Tibial nerve (tissue), 4 donors: ENCODE measurements at places on chromosomes 16 and 17. TPM values are rescaled to one million over a fixed set of nuclear protein-coding genes. Genes with fewer than 3 reads are reported as not detected.

DNA sequence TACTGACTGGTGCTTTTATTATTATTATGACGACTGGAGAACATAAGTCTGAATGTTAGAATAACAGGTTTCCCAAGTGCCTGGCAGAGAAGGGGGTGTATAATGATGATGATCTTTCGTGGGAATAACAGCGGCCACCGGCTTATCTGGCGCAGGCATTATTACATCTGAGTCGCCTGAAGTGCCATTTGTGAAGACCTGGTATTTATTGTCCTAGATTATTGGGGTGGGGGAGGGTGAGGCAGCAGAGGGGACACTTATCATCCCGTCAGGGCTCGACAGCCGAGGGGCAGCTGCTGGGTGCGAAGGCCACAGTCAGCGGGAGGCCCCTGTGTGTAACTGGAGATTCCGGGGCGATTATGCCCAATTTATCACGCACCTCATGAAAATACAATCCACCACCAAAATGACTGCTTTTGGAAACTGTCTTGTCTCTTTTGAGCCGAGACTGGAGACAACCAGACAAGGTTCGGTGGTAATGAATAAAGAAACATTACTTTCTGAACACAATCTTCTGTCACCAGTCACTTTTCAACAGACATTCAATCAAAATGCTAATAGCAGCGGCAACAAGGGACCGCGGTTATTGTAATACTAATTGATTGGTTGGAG, 199.3 kb downstream of the CCDC182 start:
- DNase-seq = no peak
- H3K4me3 ChIP-seq = no peak overlapping the region
- no peaks in the 10 kb centered on the region for H3K36me3 ChIP-seq
- no peaks in the 10 kb centered on the region for H3K27me3 ChIP-seq
- no peaks in the 10 kb centered on the region for H3K4me1 ChIP-seq

DNA sequence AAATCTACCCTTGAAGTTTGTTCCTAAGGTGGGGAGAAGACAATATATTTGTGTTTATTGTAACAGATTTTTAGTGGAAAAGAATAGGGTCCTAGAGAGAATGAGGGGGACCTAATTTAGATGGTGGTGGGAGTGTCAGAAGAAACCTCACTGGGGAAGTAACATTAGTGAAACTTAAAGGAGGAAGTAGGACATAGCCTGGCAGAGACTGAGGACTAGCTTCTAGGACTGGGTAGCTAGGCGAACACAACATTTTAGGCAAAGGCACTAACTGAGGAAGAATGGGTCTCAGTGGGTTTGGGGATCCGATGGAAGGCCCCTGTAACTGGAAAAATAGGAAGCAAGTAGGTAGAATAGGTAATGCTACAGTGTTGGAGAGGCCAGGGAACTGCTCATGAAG, 4.2 kb upstream of the ARL2BP start:
- H3K27me3 ChIP-seq = no peaks in the 10 kb centered on the region
- H3K27ac ChIP-seq = no peak overlapping the region
- H3K4me1 ChIP-seq = no peaks in the 10 kb centered on the region
- peaks cover 27% of the 10 kb centered on the region for H3K36me3 ChIP-seq
- H3K4me3 ChIP-seq = no peak overlapping the region

Gene CTCF
- 39.6 TPM for total RNA-seq

Gene FBXW10
- total RNA-seq = not detected

DNA sequence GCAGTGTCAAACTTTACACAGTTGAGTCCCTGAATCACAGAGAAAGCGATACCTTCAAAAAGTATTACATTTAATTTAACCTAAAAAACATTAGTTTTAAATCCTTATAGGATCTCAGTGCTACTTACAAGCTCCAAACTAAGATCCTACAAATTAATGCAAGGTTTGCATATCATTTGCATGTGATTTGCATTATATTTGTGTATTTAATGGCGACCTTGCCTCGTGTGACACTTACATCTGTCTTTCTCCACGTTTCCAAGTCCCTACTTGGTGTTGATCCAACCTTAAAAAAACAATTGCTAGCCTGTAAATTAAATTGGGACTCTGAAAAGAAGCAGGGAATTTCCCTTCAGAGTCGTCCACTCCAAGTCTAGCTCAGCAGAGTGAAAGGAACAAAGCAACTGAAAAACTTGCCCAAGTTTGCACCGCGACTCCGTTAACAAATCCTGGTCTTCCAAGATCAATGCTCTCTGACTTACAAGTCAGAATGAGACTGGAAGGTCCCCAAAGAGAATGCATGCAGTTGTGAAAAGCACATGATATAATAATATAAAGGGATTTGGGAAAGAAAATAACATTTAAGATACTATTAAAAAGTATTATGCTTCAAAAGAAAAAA, 739 bp upstream of the FAM117A start:
- DNase-seq = no peak
- H3K36me3 ChIP-seq = no peaks in the 10 kb centered on the region
- H3K4me1 ChIP-seq = peaks cover 13% of the 10 kb centered on the region
- H3K4me3 ChIP-seq = peak overlapping the region; percentile 95
- H3K27ac ChIP-seq = no peak overlapping the region

DNA sequence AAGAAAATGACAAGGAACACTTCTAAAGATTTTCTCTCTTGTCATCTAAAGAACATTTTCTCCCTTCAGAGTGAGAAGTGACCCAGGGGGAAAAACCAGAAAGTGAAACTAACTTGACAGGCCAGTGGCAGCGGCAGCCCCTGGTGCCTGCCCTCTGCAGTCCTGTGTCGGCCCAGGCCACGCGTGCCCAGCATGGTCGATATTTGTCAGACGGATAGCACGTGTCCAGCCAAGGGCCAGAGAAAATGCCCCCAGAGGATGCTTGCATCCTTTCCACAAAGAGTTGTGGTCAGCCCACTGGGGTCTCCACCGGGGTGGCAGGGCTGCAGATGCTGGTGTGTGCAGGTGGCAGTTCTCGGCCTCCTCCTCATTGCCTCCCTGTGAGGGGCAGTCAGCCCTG, 176.6 kb downstream of the RAB11FIP4 start:
- H3K4me3 ChIP-seq = no peak overlapping the region
- no peak overlapping the region for H3K27ac ChIP-seq
- DNase-seq = no peak
- peaks cover 3% of the 10 kb centered on the region for H3K4me1 ChIP-seq
- H3K36me3 ChIP-seq = no peaks in the 10 kb centered on the region

Gene SULT1A4
- total RNA-seq = 14.4 TPM

DNA sequence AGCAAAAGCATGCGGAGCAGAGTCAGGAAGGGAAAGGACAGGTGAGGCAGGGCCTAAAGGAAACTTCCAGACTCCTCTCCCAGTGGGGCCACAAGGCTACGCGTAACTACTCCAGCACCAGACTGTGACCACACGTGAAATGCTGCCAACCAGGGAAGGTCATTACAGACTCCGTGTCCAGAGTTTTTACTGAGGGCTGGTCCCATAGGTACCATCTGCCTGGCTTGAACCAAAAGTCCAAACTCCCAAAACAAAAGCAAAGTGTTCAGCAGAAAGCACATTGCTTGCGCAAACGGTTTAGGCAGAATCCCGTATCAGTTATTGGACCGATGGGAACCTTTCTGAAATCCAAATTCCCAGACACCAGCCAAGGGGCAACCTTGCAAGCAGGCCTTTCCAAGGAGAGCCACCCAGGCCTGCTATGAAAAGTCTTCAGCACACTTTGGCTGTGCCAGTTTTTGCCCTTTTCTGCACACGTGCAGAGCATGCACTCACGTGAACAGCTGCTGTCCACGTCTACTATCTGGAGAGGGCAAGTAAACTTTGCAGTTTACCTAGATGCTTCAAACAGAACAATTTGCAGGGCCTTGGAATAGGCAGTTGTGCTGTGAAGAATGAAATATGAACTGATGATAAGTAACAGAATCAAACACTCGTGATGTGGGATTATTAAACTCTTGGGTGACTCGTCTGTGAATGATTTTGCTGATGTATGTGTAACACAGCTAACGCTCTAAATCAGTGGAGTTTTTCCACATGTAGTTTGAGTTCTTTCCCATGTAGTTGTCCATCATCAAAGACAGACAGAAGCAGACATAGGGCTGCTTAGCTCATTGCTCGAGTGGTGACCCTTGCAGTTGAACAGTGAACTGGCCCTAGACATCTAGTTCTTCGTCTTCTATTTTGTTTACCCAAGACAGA, 58.1 kb upstream of the CRISPLD2 start:
- H3K27me3 ChIP-seq = no peaks in the 10 kb centered on the region
- no peak overlapping the region for H3K27ac ChIP-seq
- H3K4me1 ChIP-seq = no peaks in the 10 kb centered on the region
- DNase-seq = no peak

- no peak overlapping the region for H3K4me3 ChIP-seq
- H3K36me3 ChIP-seq = peaks cover 3% of the 10 kb centered on the region
- H3K27me3 ChIP-seq = no peaks in the 10 kb centered on the region
- H3K4me1 ChIP-seq = no peaks in the 10 kb centered on the region
- H3K27ac ChIP-seq = no peak overlapping the region
- no peak for DNase-seq
Observed at GRCh38 chr16:85419503-85420408, 193.4 kb upstream of the GSE1 start.

DNA sequence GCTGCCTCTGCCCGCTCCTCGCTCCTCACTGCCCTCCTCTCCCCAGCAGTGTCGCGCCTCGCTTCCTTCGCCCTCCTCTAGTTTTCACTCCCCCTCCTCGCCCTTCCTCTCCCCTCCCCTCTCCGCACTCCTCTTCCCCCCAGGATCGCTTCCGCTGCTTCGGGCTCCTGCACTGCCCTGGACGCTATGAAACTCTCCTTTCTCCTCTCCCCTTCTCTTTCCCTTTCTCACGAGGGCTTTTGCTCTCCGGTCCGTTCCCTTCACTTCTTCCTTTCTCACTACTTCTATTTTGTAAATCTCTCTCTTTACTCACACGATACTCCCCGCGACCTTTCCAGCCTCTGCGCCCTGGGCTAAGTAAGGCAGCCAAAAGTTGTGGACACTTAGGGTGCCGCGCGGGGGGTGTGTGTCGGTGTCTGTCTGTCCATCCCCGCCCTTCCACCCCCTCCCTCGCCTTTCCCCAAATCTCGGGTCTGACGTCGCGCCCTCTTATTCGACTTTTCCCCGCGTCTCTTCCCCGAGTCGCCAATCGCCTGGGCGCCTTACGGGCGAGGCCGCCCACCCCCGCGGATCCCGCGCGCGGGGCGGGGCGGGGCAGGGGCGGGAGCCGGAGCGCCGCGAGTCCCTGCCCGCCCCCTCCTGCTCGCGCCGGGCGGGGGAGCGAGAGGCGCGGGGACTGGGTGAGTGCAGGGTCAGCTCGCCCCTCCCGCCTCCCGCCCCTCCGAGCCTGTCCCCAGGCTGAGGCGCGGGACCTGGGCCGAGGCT, at the start of gene IRX3:
Gene IRX3, minus strand, starts transcription at position 422 of the 765 bp plus-strand sequence. CDS start 737 bp downstream, outside the sequence.
- peaks cover 95% of the 10 kb centered on the region for H3K27me3 ChIP-seq
- H3K36me3 ChIP-seq = no peaks in the 10 kb centered on the region
- H3K27ac ChIP-seq = no peak within 1 kb of the TSS
- no peak for DNase-seq
- no peaks in the 10 kb centered on the region for H3K4me1 ChIP-seq
- H3K4me3 ChIP-seq = peak within 1 kb of the TSS; percentile 39

- no peak overlapping the region for H3K27ac ChIP-seq
- no peak for DNase-seq
- no peak overlapping the region for H3K4me3 ChIP-seq
- H3K36me3 ChIP-seq = no peaks in the 10 kb centered on the region
- no peaks in the 10 kb centered on the region for H3K27me3 ChIP-seq
- H3K4me1 ChIP-seq = peaks cover 12% of the 10 kb centered on the region
Observed at GRCh38 chr16:10517868-10518267, 62.5 kb downstream of the EMP2 start.

- DNase-seq = no peak
- no peaks in the 10 kb centered on the region for H3K27me3 ChIP-seq
- peak overlapping the region; percentile 51 for H3K27ac ChIP-seq
- H3K36me3 ChIP-seq = no peaks in the 10 kb centered on the region
- H3K4me1 ChIP-seq = peaks cover 9% of the 10 kb centered on the region
Observed at GRCh38 chr17:1203967-1204291, 24.1 kb upstream of the ABR start.

DNA sequence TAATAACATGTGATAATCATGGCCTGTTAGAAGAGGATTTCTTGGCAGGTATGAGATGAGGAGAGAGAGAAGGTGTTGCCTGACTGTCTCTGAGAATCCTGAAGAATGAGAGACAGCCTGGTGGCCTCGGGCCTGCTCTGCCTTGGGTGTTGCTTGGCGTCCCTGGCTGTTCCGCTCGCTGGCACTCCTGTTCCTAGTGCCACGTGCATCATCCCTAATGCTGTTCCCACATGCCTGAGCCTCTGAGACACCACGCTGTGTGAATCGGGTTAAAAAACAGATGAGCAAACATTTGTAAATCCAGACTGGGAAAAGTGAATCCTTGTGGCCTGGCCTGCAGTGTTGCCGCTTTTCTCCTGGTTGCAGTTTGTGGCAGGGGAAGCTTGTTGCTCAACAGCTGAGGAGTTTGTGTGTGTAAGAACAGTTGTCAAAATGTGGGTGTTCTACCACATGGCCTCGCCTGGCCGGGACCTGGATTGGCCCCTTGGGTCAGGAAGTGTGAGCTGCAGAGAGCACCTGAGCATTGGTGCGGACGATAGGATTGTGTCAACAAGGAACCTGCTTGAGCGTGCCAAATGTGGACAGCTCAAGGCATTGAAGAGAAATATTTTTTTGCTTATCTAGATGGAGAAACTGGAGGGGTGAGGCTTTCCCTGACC, 22.0 kb downstream of the UBN1 start:
- H3K36me3 ChIP-seq = peaks cover 3% of the 10 kb centered on the region
- no peak for DNase-seq
- H3K27ac ChIP-seq = no peak overlapping the region
- no peaks in the 10 kb centered on the region for H3K27me3 ChIP-seq

Gene RPH3AL
- 41.4 TPM for total RNA-seq

DNA sequence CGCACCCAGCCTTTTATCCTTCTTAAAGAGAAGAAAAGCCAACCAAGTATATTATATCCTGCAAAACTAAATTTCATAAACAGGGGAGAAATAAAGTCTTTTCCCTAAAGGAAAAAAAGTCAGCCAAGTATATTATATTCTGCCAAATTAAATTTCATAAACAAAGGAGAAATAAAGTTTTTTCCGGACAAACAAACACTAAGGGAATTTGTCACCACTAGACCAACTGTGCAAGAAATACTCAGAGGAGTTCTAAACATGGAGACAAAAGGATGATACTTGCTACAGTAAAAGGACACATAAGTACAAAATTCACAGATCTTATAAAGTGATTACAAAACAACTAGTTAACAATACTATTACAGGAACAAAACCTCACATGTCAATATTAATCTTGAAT, 14.4 kb upstream of the CCL18 start:
- no peak for DNase-seq
- H3K27me3 ChIP-seq = no peaks in the 10 kb centered on the region
- no peaks in the 10 kb centered on the region for H3K36me3 ChIP-seq
- no peaks in the 10 kb centered on the region for H3K4me1 ChIP-seq
